ENCODE measurements at places on chromosomes 6 and 20.

- no peak for DNase-seq
These were observed 290.2 kb upstream of the CNR1 start for GRCh38 chr6:88456221-88456859.

DNA sequence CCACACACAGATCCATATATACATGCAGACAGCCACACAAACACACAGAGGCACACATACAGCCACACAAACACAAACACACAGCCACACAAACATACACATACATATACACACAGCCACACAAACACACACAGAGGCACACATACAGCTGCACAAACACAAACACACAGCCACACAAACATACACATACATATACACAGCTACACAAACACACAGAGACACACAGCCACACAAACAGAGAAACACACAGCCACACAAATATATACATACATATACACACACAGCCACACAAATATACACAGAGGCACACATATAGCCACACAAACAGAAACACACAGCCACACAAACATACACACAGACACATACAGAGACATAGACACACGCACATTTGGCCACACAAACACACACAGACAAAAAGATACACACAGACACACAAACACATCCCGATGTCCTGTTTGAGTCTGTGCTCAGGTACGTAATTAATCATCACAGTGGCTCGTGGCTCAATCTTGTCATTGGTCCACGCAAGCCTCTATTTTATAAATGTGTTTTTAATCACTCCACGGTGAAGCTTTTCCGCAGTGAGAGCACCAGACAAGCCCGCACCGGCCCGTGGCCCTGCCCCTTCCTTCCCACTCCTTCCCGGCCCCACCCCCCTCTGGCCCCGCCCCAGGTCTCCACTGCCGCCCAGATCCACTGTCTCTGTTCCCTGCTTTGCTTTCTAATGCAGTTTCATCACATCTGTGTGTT lies 135.3 kb downstream of the CDH4 start:
- DNase-seq: no peak

DNA sequence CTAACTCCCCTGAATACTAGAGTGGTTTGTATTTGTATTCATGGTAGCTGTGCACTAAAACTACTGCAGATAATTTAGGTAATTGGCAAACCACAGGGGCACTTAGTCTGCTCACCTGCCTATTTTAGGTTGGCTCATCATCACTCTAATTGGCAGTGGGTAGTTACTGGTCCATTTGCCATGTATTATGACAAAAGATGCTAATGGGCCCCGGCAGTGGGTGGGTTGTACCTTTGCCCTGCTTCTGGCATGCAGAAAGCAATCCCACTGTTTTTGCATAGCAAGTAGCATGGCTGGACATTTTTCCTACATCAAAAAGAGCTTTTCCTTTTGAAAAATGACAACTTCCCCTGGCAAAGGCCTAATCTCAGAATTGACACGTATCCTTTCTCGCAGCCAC lies 741.4 kb upstream of the MAP3K7 start:
- no peak for DNase-seq

- no peak for DNase-seq
These were observed 70.8 kb downstream of the TNFAIP3 start for GRCh38 chr6:137937834-137938233.

- DNase-seq: no peak
These were observed 15.9 kb downstream of the BCAS1 start for GRCh38 chr20:54054516-54054915.

GRCh38 chr6:56799989-56800388 lies 154.9 kb upstream of the BEND6 start:
- DNase-seq: no peak

DNA sequence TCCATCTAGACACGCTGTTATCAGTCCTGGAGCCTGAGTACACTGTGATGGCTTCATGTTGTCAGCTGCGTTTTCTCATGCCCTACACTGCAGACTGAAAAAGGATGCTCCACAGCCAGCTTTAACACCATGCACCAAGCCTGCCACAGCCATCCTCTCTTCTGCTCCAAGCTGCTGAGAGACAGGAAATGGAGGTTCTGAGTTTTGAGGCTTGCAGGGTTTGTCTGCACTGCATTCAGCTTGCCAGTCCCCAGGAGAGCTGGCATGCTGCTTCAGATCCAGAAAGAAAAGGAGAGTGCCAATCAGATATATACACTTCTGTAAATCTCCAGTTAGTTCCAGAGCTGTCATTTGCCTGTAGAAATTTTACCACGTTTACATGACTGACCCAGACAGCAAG lies 550.7 kb upstream of the FLRT3 start:
- DNase-seq: no peak

- DNase-seq: no peak
These were observed 59.9 kb upstream of the MAP3K4 start for GRCh38 chr6:160931378-160932310.

- no peak for DNase-seq
These were observed 810.8 kb downstream of the GRIK2 start for GRCh38 chr6:102204351-102204750.

- DNase-seq: no peak
These were observed 148.4 kb downstream of the SYCP2 start for GRCh38 chr20:59784791-59785668.

- DNase-seq: no peak
These were observed 1.6 kb upstream of the CABLES2 start for GRCh38 chr20:62408640-62409039.

GRCh38 chr6:141395443-141396008 lies 737.2 kb upstream of the GJE1 start:
- DNase-seq: no peak

DNA sequence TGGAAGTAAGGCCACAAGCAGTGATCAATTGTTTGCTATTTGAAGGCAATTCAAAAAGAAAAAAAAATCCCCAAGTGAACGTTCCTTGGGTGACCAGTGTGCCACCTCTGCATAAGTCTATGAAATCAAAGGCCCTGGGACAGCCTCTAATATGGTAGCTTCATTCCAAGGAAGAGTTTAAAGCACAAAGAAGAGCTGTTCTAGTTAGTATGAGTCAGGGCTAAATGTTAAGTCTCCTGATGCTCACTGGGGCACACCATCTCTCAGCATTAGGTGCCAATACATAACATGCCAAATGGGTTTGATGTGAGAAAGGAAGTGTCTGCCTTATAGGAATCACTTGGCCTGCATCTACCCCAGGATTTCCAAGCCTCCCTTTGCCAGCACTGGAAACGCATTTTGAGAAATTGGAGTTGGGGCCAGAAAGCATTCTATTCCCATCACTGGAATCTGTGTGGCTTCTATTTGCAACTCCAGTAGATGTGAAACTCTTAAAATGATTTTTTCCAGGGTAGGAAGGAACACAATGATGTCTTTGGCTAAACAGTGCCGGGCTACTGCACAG lies 13.0 kb downstream of the UNC5CL start:
- no peak for DNase-seq

- peak; percentile 27 for DNase-seq
These were observed 7.8 kb downstream of the E2F3 start for GRCh38 chr6:20409427-20409971.

- DNase-seq: peak; percentile 30
These were observed 96.0 kb upstream of the CNKSR3 start for GRCh38 chr6:154606457-154606856.

DNA sequence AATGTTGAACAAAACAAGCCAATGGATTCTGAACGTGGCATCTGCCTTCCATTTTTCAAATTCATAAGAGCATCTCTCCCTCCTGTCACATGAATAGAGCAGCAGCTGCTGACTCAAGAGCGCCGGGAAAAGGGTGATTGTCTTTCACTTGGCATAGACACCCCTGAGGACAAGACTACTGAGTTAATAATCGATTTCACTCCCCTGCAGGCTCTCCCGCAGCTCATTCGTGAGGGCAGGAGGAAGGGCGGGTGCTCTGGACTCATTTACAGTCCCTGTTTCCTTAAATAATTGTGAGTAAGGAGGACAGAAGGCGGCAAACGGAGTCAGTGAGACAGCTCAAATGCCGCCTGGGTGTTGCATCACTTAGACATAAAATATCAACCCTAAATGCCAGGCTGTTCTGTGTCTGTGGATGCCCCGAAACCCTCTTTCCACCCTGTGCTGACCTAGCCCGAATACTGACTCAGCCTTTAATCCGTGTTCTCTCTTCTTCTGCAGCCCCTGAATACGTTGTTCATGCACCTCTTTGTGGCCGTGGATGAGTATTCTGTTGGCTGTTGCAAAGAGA lies 21.6 kb downstream of the CFAP61 start:
- DNase-seq: no peak

DNA sequence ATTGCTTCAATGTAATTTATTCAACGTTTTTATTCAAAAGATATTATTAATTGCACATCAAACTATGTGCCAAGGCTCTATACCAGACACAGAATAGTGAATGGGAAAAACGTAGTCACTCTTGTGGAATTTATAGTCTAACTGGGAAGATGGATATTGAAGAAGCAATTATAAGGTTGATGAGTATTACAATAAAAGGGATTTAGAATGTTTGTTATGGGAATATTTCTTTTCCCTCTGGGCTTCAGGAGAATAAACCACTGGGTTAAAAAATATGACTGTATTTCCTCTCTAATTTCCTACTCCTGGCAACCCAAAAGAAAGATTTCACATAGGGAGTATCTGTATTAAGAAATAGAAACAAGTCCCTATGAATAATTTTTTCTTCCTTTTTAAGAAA lies 25.1 kb upstream of the UTRN start:
- DNase-seq: no peak

DNA sequence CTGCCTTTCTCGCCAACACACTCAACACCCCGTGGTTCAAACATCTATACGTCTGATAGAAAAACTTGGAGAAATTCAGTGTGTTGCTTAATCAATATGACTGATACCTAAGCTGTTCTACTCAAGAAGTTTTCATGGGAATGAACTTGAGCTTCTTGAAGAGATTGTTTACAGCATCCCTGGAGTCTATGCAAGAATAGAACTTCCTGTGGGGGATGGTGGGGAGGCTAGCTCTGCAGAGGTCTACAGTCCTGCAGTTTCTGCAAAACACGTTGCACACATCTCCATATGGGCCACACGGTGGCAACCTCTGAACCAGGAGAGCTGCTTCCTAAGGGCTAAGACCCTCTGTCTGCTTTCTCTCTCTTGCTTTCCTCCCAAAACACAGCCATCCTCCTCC lies 32.7 kb upstream of the FANCE start:
- no peak for DNase-seq

GRCh38 chr20:29878281-29878741 lies 1379.2 kb upstream of the DEFB115 start:
- no peak for DNase-seq

GRCh38 chr6:47669684-47670513 lies 28.5 kb upstream of the ADGRF4 start:
- no peak for DNase-seq

DNA sequence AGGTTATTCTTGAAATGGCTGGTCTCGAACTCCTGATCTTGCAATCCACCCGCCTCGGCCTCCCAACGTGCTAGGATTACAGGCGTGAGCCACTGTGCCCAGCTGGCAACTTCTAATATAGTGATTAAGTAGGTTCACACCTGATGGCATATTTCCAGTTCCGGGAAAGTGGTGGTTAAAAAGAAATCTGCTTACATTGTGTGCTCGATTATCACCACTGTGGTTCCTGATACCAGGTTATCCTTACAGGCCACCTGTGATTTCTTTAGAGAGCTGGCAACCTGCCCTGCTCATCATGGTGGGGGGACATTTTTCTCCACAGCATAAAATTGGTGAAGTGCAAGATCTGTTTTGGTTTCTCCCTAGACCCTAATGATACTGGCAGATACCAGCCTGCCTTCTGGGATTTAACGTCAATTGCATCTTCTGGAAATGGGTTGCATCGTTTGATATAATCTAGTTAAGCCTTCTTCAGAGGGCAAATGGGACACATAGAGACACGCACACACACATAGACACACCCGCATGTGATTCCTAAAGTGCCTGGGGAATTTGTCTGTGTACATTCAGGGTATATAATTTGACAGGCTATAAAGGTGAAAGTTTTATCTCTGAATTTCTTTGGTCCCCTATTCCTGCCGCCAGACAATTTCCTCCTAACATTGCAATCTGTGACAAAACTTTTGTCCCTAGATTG lies 49.7 kb upstream of the CITED2 start:
- DNase-seq: no peak

- peak; percentile 46 for DNase-seq
These were observed 38.0 kb downstream of the HIVEP2 start for GRCh38 chr6:142906945-142907470.

DNA sequence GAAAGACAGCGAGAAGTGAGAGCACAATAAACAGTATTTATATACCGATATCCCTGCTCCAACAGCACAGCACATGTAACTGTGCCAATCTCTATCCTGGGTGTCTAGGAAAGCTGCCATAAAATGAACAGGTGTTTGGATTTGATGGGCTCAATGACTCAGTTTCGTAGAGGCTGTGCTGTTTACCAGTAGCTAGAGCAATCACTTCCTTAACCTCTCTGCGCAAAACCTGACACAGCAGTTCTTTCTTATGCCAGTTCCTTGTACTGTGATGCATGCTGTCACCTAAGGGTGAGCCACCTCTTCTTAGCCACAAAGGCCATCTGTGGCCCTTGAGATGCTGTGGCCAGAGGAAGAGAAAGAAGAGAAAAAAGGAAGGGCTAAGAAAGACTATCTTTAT lies 59.3 kb downstream of the SHPRH start:
- no peak for DNase-seq

DNA sequence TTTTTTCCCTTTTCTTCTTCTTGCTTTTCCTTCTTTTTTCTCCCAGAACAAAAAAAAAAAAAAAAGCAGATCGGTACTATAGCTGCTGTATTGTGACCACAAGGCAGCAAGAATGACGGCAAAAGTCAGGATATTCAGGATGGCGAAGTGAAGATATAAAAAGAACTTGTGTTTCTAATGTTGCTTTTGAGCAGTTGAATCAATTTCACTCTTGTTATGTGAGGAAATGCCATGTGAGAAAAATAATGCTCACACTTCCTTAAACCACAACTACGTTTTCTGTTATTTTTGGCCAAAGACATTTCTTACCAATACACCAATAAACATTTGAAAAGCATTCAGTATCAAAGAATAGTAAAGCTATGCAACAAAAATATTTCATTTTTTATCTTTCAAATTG lies 510.5 kb downstream of the HACE1 start:
- DNase-seq: no peak

DNA sequence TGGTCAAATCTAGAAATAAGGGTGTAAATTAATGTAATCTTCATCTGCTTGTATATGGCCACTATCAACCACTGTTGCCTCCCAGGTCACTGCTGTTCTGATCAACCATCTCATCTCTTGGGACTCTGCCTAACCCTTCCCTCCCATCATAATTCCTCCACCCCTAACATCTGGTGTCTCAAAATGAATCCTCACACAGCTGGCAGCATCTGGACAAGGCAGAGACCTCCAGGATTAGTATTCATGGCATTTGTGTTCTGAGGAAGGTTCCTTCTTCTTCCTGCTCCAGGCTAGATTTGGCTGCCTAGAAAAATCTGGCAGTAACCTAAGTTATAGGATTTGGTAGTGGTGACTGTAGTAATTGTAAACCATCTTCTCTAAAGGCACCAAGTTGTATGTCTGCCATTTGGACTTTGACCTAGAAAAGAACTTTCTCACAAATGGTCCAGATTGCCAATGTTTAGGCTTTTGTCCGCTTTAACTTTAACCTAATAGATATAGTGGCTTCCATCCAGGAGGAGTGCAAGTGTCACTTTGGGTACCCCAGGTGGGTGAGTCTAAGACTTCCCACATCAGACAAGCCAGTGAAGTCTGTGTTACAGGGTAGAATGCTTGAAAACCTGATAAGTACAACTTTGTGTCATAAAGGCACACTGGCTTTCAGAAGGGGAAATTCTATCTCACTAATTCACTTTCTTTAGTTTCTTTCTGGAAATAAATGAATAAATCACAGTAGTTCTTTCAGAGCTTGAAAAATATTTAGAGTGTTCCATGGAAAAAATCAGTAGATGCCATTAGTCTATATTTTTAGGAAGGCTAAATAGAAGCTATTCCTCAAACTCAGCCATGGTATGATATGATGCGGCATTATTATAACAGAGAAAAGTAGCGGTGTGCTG lies 3.0 kb upstream of the PHACTR2 start:
- no peak for DNase-seq
